NCI-H460 (cell line): ENCODE measurements at places on chromosomes 1 and 21. TPM values are rescaled to one million over a fixed set of nuclear protein-coding genes. Genes with fewer than 3 reads are reported as not detected.

- no peak for DNase-seq
These were observed 103.4 kb downstream of the COL24A1 start for GRCh38 chr1:86052948-86053698.

GRCh38 chr1:91383456-91383855 lies 21.2 kb downstream of the HFM1 start:
- no peak for DNase-seq

GRCh38 chr21:44984792-44985440 lies 45.1 kb downstream of the SLX9 start:
- no peak for DNase-seq

DNA sequence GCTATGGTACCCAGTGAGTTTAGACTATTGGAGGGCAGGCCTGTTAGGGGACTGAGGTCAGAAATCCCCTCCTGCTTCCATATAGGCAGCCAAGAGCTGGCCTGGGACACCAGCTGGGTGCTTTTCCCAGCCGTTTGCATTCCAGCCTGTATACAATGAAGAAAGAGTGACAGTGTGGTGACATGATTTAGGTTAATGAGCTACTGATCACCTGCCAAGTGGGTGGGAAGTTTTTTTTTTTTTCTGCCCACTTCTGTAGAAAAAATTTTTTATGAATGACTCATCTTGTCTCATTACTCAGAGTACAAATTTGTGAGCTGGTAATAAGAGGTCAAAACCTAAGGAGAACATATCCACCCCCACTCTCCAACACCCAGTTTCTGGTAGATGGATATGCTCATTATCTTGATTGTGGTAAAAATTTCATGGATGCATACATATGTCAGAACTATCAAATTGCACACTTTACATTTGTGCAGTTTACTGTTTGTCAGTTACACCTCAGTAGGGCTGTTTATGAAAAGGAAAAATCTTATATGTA lies 16.4 kb upstream of the CGN start:
- DNase-seq, result peak; percentile 23

DNA sequence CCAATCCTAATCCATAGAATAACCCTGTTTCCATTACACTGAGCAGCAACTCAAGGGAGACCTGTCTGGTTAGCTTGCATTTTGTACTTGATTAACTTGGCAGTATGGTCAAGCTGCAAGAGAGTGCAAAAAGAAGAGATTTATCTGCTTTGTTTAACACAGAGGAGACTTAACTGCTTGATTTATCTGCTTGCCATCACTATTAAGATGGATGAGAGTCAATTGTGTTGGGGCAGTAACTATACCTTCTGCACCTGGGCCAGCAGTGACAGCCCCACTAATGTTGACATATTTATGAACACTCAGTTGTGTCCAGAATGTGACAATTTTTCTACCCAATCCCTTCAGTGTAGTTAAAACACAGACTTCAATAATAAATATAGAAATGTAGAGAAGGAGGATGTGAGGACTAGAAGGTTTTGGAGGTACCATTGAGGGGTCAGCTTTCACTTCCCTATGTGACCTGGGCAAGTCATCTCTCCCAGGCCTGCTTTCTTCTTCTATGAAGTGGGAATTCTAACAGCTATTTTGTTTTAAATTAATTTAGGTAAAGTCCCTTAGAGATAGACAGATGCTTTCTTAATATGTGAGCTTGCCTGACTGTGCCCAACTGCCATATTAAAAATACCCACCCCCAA lies 159.1 kb upstream of the KCNK2 start:
- no peak for DNase-seq

- no peak for DNase-seq
These were observed 194.3 kb upstream of the CAMK1G start for GRCh38 chr1:209389258-209389657.

DNA sequence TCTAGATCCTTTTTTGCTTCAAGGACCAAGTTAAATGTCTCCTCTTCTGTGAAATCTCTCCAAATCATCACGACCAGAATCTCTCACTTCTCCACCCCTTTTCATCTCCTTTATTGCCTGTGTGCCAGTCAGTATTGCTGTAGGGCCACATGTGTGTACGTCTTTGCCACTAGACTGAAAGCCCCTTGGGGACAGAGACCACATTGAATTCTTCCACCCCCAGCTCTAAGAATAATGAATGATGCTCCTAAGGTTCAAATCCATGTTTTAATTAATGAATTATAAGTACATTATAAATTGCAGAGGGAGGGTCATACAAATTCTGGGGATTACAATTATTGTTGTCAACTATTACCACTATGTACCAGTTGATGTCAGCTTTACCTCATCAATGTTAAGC lies 343.8 kb downstream of the USP25 start:
- no peak for DNase-seq

DNA sequence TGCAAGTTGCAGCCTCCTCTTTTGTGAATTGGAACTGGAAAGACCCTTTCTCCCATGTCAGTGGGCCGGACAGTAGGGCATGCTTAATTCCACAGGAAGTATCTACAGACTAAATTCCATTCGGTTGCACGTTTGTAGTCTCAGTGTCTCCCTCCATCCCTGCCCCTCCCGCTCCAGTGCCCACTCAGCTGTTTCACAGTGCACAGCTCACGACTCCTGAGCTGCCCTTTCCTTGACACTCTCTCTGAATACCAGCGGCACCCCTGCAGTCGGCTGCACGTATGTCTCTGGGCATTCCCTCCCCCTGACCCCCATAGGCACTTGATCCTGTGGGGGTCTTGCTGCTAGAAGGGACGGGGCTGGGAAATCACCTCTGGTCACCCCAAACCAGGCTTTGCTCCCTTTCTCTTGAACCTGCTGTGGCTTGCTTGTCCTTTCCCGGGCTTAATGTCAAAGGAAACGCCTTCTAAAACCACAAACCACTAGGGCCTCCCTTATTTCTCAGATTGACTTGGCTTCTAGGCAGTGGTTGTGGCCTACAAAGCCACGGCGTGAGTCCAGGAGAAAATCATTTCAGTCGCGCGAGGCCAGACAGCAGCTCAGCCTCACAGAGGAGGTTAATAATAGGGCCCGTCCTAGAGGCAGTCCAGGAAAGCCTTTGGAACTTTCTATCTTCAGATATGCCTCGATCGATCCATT lies 365.3 kb upstream of the PROX1 start:
- no peak for DNase-seq

- no peak for DNase-seq
These were observed 11.4 kb upstream of the CFAP126 start for GRCh38 chr1:161379071-161379470.

DNA sequence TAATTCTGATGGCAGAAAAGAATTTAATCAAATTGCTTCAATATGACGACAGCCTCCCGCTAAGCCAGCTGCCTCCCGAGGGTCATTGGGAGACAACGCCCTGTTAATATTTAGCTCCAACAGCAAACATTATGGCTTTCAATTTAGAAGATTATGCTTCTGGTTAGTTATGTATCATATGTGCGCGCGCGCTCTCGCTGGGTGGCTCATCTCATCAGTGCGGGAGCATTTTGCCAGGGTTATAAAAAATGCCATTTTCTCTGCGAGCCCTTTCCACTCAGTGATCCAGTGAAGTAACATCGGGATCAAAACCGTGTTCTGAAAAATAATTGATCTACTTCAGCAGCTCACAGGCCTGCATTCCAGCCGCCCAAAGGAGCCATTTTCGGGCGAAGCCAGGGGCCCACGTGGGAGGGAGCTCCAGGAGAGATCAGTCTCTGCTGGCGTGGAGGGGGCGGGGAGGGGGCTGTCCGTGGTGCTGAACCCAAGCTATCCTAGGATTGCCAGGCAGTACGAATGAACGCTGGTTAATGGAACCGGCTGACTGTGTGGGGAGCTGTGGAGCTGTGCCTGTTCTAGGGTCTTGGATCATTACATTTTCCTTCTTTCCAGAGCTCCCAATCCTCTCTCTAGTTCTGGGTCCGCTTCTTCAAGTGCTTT lies 219.1 kb upstream of the ZC3H12A start:
- DNase-seq, result peak; percentile 14

- DNase-seq, result no peak
These were observed 535.5 kb downstream of the PTPRC start for GRCh38 chr1:199174336-199174735.

GRCh38 chr1:237042892-237043576 lies 1.1 kb downstream of the RYR2 start:
- DNase-seq, result no peak

GRCh38 chr1:180571832-180572636 lies 13.3 kb downstream of the OVAAL start:
- no peak for DNase-seq

GRCh38 chr1:15139654-15140350 lies 13.7 kb upstream of the TMEM51 start:
- DNase-seq, result no peak

DNA sequence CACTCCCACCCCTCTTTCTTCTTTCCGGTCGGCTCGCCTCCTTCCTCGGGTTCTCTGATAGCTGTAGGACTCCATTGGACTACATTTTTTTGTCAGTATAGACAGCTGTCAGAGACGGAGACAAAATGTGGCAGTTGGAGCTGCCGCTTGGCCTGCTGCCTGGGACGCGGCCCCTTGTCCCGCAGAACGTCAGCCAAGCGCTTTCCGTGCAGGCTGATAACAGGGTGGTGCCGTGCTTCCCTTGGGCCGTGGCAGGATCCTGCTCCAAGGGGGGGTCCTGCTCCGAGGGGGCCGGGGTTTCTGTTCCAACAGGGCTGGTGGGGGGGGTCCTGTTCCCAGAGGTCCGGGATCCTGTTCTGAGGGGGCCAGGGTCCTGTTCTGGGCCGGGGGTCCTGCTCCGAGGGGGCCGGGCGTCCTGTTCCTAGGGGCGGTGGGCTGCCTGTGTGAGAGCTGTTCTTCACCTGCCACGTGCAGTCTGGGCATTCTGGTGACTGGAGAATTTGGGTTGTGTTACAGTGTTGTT lies 4.9 kb downstream of the SKI start:
- DNase-seq, result no peak

DNA sequence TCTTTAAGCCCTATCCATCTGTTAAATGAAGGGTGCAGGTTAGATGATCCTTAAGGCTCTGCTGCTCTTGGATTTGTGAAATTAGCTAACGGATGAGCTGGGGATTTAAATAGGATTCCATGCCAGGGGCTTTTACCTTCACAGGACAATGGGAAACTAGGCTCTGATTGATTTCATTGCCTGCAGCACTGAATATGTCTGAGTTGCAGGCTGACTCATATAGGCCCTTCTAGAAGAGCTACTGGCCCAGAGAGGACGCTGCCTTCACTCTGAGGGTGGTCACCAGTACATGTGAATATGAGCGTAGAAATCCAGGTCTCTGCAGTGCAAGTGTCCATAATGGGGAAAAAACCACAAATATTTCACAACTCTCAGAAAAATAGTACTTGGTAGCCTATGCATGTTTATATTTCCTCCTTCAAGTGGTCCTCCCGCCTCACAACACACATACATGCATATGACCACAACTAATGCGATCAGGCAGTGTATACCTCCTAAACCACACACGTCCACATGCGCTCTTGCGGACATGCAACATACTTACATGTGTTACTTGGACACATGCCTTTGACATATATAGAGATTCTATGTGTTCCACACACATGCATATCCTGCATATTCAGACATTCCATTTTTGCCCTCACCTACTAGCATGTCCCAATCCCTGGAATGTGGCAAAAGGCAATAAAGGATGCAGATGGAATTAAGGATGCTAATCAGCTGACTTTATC lies 233.8 kb upstream of the JUN start:
- DNase-seq, result no peak

GRCh38 chr1:6948861-6949260 lies 163.6 kb downstream of the CAMTA1 start:
- no peak for DNase-seq

DNA sequence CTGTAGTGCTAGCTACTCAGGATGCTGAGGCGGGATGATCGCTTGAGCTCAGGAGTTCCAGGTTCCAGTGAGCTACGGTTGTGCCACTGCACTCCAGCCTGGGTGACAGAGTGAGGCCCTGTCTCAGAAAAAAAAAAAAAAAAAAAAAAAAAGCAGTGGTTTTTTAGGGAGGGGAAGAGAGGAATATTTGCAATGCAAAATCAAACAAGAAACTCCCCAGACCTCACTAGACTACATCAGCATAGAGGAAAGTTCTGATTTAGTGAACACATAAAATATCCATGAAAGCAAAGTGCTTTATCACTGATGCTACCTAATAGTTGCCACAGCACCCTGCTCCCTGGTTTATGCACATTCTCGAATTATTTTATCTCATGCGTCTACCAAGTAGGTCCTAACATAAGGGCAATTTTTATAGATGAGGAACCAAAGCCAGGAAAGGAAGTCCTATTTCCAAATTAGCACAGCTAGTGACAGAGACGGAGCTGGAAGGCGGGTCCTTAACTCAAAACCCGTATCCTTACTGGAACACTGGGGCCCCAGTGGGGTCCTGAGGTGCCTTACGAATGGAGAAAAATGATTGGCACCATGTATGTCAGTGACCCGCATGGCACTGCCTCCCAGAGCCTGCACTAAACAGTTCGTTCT lies 50.7 kb upstream of the GPR157 start:
- DNase-seq, result no peak

- no peak for DNase-seq
These were observed 151.2 kb downstream of the PIGK start for GRCh38 chr1:77068013-77068412.

DNA sequence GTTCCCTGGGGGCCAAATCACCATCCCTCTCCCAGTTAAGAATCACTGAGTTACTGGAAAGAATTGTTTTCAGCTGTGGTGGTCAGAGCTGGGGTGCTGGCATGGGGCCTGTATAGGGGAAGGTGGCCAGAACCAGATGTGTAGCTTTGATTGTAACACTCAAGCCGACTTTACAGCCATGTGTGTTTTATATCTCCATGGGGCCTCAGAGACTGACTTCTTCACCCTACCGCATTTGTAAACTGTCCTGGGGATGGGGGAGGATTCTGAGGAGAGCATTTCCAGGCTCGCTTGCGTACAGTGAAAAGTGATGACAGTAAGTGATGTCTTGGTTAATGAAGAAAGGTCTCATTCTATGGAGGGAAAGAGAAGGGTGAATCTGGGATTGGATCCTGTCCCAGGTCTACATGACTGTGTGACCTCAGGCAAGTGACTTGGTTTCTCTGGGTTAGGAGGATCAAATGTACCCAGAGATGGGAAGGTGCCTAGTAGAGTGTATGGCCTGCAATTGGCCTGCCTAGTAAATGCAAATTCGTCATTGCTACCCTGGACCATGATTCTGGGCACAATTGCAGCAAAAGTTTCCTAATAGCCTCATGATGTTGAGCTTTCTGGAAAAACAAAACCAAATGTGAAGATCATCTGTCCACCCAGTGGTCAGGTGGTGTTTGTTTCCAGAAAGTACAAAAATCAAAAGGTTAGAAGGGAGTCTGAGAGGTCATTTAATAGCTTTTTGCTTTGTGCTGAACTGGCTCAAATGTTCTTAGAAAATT lies 49.7 kb upstream of the RCC2 start:
- no peak for DNase-seq

- DNase-seq, result no peak
These were observed 219.7 kb downstream of the NFIA start for GRCh38 chr1:61301824-61302657.

The HIVEP3 gene
- 0.17 and 0.20 TPM in 2 replicates for total RNA-seq

The FOXO6 gene
- 0.05 TPM in 1 of 2 replicates, not detected in the other for total RNA-seq

The NKAIN1 gene
- total RNA-seq, result 0.57 and 1.0 TPM in 2 replicates

The CELA3A gene
- total RNA-seq, result not detected in 2 replicates

The CYYR1 gene
- total RNA-seq, result 0.05 TPM in 1 of 2 replicates, not detected in the other

The CXADR gene
- 22.6 and 25.8 TPM in 2 replicates for total RNA-seq

The DYRK1A gene
- total RNA-seq, result 34.3 and 38.8 TPM in 2 replicates

The SLC22A15 gene
- 0.14 and 0.42 TPM in 2 replicates for total RNA-seq

The PAQR7 gene
- total RNA-seq, result 4.3 and 4.5 TPM in 2 replicates

The CELF3 gene
- total RNA-seq, result not detected in 2 replicates

The BATF3 gene
- 5.3 and 7.6 TPM in 2 replicates for total RNA-seq

The LIN28A gene
- total RNA-seq, result not detected in 2 replicates

The TRAF3IP3 gene
- not detected in 2 replicates for total RNA-seq

The SMPDL3B gene
- total RNA-seq, result 0.94 and 0.98 TPM in 2 replicates

The CLK2 gene
- 37.3 and 48.3 TPM in 2 replicates for total RNA-seq

The RGS13 gene
- total RNA-seq, result not detected in 2 replicates
